ENCODE measurements at places on chromosomes 7 and 10.

DNA sequence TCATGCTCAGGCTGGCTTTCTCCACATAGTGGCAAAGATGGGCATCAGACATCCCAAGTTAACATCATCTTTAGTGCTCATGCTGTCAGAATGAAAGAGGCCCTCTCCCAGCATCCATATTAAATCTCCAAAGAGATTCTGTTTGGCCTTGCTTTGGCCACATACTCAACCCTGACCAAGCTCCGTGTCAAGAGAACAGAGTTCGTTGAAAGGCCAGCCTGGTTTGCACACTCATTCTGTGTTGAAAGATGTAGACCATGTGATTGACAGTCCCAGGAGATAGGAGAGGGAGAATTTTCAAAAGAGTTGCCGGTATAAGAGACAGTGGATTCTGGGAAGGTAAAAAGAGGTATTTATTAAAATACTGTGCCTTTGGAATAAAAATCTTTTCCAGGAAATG is 19.7 kb downstream of the MET start:
- no peak for DNase-seq

- no peak for DNase-seq
Observed at GRCh38 chr10:4217653-4218052, 432.6 kb upstream of the KLF6 start.

DNA sequence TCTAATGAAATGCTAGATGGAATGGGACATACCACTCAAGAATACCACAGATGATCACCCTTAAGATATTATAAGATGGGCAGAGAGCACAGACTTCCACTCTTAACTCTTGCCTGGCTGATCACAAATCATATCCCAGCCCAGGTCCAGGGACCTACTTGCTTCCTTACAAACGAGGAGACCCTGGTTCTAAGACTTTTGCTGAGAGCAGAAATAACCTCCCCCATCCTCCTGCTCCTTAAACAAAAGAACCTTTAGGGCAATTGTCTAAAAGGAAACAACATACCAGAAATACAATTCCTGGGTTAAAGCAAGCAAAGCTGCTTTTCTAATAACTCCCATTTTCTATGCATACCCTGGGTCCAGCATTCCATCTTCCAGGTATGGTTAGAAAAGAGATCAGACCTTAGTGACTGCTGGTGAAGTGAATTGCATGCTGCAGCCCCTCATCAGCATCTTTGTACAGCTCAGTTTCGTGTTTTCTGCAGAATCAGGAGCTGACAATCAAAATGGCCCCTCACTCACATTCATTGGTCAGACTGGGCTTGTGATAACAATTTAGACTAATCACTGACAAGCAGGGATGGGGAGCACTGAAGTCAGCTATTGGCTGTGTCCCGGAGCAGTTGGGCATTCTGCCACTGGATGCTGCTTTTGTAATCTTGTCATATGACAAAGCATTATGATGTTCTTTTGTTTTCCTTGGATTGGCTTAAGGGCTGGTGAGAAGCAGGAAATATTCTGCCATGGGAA is 14.6 kb downstream of the IFIT3 start:
- peak; percentile 2 for DNase-seq

DNA sequence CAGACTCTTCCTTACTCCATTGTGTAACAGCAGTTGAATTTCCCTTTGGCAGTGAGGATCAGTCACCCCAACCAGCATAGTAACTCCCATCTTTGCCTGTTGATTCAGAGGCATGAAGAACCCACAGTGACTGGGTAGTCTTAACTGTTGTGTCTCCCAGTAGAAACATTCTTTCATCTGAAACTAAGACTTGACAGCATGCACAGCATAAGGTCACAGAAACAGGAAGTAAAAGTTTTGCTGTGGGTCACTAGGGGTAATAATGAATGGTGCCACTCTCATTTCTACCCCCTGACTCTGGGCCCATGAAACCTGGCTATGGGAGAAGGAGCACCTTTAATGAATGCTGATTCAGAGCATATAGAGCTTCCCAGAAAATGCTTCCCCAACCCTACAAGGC is 8.3 kb upstream of the FRMPD2 start:
- no peak for DNase-seq

- no peak for DNase-seq
Observed at GRCh38 chr7:134388336-134389019, 70.4 kb downstream of the AKR1B1 start.

GRCh38 chr7:118169146-118169545 is 14.8 kb upstream of the LSM8 start:
- no peak for DNase-seq

DNA sequence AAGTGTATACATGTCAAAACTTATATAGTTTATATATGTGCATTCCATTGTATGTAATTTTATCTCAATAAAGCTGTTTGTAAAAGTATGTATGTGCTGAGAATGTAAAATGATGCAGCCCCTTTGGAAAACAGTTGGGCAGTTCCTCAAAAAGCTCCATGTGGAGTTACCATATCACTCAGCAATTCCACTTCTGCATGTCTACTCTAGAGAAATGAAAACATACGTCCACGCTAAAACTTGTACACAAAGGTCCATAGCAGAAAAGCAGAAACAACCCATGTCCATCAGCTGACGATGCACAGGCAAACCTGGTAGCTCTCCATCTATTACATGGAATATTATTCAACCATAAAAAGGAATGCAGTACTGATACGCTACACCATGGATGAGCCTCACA is 8.3 kb upstream of the RGS10 start:
- no peak for DNase-seq

DNA sequence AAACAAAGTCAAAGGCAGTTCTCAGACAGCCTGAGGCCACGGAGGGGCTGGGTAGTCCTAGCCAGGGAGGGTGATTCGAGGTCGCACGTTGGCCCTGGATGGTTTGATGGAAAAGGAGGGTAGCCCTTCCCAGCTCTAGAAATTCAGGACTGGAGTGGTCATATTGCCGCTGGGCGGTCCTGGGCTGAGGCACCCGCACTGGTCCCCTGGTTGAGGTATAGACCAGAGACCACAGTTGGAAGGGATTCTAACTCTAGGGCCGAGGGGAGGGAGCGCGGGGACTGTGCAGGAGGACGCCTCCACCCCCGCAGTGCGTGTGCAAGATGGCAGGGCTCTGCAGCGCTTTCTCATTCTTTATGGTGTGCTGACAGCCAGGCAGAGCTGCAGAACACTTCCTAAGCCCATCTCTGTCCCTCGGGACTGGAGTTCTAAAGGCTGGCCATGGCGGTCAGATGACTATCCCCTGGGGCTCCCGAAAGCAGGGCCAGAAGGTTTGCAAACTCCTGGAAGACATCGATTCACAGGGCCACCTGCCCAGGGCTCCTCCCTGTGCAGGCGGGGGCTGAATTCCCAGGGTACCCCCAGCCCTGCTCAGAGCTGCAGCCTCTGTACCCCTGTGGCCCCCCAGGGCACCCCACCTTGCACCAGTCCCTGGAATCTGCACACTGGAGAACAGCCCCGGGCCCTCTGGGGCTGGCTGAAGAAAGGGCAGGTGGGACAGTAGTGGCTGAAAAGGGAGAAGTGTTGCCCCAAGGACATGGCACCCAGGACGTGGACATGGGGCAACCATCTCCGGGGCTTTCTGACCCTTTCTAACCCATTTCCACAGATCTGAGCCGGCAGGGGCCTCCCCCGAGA is 51.0 kb upstream of the ELN start:
- no peak for DNase-seq

DNA sequence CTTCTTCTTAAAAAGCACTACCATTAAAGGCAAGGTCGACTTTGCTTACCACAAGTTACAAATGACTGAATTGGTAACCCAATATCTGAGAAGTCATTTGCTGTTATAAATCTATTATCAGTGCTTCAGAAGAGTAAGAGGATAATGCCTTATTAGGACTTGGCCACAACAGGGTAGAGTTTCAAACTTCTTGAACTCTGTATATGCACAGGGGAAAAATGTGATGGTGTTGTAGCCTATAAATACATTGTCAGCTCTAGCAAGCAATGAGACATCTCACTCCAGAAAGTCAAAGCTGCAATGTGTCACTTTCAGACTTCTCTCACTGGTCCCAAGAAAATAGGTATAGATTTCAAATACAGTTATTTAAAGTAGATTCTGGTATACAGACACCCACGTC is 9.3 kb downstream of the TFEC start:
- no peak for DNase-seq

- no peak for DNase-seq
Observed at GRCh38 chr7:80844916-80845315, 73.9 kb downstream of the SEMA3C start.

GRCh38 chr10:110805292-110805691 is 66.4 kb upstream of the PDCD4 start:
- no peak for DNase-seq

DNA sequence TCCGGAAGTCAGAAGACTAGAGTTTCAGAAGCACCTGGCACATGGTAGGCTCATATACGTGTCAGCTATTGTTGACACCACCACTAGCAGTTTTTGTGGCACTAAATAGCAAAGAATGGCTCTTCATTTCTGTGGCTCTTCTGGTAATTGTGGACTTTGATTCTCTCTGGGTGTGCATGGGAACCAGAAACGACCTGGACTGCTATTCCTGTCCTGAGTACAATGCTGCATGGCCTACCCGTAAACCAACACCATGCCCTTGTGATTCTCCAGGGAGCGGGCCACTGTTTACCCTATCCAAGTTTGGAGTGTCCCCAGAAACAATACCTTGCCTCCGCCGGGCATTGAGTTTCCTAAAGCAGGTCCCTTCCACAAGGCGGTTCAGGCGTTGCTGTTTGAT is 162.9 kb upstream of the AOAH start:
- DNase-seq, result no peak

DNA sequence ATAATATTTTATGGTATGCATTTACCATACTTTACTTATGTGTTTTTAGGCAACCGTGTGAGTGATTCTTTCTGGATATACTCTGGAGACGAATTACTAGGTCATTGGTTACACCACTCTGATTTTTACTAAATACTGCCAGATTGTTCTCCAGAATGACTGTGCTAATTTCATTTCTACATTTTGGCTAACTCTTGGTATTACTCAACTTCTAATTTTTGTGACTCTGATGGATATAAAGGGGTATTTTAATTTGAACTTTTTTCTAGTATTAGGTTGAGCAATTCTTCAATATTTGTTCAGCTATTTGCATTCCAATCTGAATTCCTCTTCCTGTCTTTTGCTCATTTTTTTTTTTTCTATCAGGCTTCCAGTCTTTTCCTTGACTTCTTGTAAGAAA is 223.6 kb downstream of the MDFIC start:
- no peak for DNase-seq

- peak; percentile 83 for DNase-seq
Observed at GRCh38 chr10:21732067-21732772, 198.2 kb downstream of the MLLT10 start.

GRCh38 chr7:78594156-78594555 is 795.6 kb downstream of the PHTF2 start:
- DNase-seq, result no peak

- no peak for DNase-seq
Observed at GRCh38 chr7:77306231-77307067, 106.8 kb upstream of the FGL2 start.

- DNase-seq, result peak; percentile 85
Observed at GRCh38 chr7:44921607-44922350, 36.4 kb upstream of the PURB start.

DNA sequence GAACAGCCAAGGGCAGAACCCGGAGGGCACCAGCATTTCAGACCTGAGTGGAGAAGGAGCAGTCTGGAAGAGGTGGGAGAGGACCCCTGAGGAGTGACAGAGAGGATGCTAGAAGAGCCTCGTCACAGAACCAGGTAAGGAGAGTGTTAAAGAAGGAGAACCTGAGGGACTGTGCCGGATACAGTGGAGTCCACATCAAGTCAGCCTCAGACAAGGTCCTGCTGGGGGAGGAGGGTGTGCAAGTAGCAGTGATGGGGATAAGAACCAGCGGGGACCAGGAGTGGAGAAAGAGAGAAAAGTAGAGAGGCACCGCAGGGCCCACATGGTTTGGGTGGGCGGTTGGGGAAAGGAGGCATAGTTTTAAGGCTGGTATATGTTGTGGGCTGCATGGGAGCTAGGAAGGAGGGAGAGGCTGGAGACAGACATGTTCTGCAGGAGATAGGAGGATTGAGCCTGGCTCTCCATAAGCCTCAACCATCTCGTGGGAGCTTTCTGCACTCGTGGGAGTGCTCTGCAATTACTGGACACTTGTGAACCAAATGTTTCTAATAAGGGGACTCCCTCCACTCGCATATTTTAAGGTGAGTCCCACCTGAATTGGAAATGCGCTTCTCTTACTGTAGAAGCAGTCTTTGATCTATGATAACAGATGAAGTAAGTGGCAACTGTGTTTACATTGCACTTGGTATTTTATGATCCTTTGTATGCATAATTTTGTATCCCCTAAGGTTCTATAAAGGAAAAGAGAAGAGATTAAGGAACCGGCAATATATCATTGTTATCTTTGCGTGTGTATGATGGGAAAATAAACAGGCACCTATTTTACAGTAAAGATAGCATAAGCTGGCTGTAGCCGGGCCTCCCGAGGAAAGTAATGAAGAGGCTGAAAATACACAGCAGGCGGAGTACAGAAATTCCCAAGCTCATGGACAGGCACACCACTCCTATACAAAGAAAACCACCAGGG is 154.8 kb downstream of the ADAM12 start:
- DNase-seq, result no peak

GRCh38 chr10:110992006-110992800 is 72.8 kb downstream of the SHOC2 start:
- DNase-seq, result no peak

DNA sequence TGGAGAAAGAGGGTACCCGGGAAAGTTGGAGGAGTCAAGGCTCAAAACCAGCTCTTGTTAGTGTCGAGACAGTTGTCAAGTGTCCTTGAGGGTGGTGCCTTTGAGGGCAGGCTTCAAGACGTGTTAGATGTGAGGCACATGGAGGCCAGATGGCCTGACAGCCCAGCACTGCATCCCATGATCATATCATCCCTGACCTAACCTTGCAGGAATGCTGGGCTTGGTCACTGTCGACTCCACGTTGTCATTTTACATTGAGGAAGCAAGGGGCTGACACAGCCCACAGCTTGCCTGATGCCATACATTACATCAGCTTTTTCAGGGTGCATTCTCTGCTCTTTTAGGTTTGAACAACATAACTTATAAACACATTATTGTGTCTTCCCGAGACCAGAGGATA is 114.1 kb downstream of the ABCA13 start:
- DNase-seq, result no peak

- no peak for DNase-seq
Observed at GRCh38 chr7:104550362-104550761, 222.0 kb downstream of the LHFPL3 start.

DNA sequence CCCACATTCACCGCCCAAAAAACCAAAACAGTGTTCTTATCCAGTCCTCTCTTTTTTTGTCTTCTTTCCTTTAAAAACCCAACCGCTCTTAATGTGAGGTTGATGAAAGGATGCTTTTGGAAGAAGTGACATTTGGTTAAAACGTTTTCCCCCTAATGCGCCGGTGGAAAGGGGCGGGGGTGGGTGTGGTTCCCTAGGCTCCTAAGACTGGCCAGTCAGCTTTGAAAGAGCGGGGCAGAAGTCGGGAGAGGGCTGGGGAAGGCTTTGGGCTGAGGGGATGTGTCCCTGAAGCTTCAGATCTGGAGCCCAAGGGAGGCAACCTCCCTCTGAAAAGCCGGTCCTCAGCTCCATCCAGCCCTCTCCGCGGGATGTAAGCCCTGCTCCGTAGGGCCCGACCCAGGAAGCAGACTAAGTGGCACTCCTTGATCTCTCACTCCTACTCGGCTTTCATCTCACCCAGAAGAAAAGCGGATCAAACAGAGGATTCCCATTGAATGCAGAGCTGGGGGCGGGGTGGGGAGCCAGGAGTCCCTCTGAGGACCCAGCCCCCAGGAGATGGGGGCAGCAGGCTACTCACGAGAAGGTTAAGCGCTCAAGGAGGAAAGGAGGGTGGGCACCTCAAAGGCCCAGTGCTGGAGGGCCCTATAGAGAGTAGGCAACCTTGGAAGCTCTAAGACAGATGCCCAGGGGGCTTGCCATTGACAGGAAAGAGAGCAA is 2.4 kb upstream of the EVX1 start:
- no peak for DNase-seq
